ENCODE measurements at places on chromosomes 2 and 18.

DNA sequence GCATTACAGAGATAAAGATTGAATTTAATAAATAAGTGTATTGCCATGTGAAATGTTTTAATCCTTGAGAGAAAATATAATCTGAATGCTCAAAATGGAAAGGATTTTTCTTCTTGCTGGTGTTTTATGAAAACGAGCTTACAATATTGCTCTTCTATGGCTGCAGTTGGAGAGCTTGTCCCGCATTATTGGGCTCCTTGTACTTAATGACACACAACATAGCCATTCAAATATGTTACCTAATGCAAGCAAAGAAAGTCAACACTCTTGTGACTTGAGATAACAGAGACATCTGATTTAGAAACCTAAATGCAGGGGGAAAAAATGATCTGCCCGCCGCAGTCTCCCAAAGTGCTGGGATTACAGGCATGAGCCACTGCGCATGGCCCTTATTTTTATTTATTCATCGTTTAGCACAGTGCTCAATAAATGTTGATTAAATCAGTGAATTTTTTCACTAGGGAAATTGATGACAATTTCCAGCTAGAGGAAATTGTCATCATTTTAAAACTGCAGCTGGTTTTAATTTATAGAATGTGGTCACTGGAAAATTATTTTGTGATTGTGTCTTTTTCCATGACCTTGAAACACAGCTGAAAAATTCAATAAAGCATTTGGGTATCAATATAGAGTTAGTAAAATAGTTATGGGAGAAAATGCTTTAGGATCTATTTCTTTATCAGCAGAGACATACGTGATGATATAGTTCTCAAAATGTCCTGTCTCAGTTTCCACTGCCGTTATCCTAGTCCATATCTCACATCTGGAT lies 2.4 kb upstream of the PRKD3 start:
- no peak for DNase-seq

DNA sequence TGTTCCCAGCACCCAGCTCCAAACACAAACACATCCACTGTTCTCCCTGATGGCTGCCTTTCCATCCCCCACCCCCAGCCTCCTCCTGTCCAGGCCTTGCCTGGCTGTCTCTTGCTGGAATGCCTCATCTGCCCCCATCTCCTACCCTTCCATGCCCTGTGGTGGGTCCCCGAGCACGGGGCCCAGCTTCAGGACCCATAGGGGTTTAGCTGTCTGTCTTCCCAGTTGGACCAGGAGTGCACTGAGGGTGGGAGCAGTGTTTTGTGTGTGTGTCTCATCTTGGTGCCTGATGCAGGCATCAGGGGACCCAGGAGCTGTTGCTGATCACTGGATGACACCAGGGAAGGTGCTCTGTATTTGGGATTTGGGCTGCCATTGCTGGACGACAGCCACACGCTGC lies 34.5 kb downstream of the GLI2 start:
- DNase-seq: no peak

GRCh38 chr2:226366920-226367319 lies 432.7 kb downstream of the IRS1 start:
- no peak for DNase-seq

GRCh38 chr18:79941473-79942119 lies 9.9 kb downstream of the SLC66A2 start:
- no peak for DNase-seq

GRCh38 chr18:68893354-68893753 lies 95.5 kb downstream of the CCDC102B start:
- no peak for DNase-seq

- no peak for DNase-seq
Observed at GRCh38 chr2:202609381-202610145, 25.2 kb upstream of the FAM117B start.

DNA sequence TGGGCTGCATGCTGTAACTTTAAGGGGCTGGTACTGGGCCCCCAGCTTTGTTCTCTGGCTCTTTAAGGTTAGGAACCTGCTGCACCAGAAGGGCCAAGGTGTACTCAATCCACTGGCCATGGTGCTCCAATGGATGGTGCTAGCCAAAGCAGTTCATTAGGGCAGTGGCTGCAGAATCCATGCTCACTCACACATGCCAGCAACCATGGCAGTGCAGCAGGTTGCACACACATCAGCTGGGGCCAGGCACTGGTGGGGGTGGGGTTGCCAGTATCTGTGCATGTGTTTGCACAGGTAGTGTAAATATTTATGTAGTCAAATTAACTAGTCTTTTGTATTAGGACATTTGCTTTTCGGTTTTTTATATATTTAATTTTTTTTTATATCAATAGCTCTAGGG lies 228.3 kb upstream of the EPC2 start:
- DNase-seq: no peak

- DNase-seq: no peak
Observed at GRCh38 chr2:206836722-206837121, 71.3 kb downstream of the FASTKD2 start.

DNA sequence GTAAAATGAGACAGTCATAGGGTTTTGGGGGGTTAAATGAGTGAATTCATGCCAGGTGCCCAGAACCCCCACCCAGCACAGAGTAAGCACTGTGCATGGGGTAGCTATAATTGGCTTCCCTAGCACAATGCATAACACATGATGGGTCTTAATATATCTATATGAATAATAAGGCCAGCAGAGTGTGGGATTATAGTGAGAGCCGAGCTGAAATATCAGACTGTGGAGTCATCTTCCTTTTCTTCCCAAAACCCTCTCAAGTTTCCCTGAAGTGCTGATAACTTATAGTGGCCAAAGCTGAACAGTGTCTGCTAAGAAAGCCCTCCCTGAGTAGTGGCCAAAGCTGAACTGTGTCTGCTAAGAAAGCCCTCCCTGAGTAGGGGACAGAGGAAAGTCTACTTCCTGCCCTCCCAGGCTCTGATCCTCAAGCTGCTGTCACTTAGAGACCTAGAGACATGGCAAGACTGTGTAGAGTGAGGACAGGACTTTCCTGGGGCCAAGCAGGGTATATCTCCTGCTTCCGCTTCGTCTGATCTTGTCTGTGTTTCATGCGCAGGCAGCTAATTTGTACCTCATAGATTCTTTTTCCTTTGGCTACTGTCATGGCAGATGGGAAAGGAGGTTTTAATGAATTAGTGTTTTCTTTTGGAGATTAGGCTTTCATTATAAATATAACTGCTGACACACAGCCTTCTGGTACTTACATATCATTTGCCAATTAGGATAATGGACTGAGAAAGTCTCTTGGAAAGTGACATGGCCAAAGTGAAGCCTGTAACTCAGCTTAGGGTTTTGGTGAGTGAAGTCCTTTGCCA lies 94.9 kb downstream of the FHOD3 start:
- DNase-seq: no peak

DNA sequence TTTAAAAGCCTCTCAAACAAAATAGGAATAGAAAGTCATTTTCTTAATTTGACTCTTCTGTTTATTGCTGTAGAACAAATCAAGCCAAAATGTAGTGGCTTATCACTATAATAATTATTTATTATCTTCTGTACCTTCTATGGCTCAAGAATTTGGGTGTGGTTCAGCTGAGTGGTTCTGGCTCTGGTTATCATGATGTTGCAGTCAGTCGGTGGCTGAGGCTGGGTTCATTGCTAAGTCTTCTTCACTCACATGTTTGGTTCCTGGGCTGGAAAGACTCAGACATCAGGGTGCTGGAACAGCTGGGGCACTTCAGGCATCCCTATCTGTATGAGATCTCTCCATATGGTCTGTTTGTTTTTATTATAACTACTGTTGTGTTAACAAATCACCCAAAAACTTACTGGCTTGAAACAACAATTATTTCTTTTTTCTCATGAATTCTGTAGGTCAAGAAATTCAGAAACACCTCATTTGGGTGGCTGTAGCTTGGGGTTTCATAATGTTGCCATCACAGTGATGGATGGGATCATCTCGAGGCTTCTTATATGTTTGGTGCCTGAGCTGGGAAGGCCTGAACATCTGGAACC lies 242.6 kb upstream of the FBXO11 start:
- DNase-seq: no peak

- DNase-seq: no peak
Observed at GRCh38 chr2:152890736-152891135, 172.3 kb downstream of the ARL6IP6 start.

DNA sequence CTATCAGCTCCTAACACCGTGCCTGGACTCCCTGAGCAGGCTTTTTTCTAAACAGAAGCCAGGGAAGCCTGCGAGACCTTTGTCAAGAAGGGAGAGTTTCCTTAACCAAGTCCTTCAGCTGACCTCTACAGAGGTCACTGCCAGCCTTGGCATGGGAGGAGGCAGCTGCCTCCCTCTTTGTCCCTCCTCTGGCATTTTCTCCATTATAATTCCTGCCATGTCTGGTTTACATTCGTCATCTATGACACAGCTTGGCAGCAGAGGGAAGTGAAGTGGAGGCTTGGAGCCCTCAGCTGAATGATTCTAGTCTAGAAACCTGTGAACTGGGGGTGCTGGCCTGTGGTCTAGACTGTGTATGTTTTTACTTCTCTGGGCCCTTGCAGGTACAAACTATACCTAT lies 22.5 kb downstream of the LIPG start:
- DNase-seq: no peak

DNA sequence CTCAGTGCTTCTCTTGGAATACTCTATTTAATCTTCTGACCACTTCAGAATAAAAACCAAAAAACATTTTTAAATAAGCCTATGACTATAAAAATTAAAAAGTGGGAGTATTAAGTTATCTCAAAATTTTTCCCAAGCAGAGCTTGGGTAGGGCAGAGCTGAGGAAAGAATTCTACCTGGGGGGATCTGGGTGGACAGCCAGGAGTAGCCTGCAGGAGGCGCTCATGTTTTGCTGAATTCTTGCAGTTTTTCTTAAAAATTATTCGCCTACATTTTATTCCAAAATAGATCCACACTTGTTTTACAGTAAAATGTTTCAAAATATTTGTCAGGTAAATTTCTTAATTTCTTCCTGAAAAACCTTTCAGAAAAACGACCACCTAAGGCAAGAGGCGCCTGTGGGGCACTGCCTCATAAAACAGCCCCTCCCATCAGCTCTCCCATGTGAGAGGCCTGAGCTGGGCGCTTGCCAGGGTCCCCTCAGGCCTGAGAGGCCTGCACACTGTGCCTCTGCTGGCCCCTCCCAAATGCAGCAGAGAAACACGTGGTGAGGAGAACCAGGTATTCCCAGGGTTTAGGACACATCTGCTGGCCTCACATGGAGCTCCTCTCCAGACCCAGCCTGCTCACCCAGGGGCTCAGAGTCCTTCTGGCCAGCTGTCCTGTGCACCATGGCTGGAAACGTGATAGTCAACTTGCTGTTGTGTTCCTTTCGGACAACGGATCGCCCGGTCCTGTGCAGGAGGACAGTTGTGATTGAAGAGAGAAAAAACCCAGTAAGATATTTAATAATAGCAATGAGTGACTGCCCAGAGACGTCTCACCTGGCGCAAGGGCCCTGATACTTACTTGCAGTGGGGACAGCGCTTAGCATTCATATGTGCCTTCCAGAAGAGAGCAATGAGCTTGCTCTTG lies 17.5 kb downstream of the POLR1A start:
- DNase-seq: no peak

DNA sequence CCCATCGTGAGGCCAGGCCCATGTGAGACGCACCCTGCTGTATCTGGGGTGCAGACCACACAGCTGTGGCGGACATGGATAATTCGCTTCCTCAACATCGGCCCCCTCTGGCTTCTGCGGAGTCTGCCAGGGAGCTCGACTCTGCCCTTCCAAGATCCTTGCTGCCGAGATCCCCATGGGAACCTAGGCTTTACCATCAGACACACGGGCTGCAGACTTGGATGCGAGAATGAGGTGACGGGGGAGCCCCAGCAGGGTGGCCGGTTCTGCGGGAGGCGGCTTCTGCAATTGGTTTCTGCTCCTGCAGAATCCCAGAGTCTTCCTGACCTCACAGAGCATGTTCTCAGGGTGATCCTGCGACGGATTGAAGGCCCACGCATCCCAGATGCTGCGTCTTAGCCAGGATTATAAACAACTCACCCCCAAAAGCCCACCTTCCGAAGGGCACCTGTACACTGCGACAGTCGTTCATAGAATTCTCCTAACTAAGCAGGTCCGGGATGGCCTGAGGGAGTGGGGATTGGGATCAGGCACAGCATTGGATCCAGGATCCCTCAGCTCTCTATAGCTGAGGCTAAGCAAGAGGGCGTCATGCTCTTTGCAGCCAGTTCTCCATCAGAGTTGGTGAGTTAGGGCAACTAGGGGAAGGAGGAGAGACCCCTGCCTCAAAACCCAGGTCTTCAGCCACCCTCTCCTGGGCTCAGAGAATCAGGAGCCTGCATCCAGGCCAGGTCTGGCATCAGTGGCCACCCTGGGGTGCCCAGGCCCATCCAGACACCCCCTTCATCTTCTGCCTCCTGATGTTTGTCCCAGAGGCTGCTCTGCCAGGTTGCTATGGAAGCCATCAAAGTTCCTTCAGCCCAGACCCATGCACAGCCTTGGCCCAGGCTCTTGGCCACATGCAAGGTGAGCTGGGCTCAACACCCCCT lies 74.7 kb upstream of the SNTG2 start:
- no peak for DNase-seq

DNA sequence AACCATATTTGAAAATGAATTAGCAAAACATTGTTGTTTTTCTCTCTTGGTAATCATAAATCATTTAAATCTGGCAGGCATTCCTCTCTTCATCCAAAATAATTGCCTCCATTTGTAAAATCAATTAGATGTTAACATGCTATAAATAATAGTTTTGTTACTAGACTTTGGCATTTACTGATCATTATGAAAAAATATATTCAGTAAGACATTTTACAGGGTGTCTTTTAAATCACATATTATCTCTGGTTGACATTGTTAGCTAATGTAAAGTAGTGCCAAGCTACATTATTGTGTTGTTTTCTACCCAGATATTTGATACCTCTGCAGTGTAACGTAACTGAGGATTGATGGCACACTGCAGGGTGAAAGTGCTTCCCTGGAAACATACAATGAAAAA lies 31.8 kb upstream of the DLX1 start:
- no peak for DNase-seq

DNA sequence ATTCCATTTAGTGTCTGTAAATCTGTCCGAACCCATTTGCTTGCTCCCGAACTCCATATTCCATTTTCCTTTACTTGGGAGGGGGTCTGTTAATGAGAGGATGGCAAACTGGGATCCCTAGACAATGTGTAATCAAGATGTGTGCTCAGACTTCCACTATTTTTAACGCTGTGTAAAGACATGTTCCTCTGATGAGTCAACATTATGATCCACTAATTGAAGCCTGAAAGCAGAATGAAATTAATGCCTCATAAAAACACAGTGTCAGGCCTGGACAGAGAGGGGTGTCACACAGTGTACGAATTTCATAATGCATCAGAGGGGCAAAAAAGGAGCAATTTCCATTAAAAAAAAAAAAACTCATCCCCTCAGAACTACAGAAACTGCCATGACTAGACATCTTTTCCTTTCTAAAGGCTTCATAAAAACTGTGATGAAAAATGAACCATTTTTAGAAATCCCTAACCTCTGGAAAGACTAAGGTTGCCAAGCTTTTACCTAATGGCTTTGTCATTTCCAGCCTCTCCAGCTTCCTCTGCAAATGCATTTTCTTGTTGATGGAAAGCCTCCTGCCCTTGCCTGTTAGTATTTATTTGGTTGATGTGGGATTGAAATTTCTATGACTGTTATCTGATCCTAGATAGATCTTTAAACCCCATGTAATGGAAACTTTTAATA lies 209.2 kb upstream of the DCC start:
- DNase-seq: no peak

- DNase-seq: no peak
Observed at GRCh38 chr2:118130385-118130784, 42.1 kb downstream of the INSIG2 start.

All from head of caudate nucleus (tissue), 42 donors.